ENCODE measurements at places on chromosomes 5 and 9.

DNA sequence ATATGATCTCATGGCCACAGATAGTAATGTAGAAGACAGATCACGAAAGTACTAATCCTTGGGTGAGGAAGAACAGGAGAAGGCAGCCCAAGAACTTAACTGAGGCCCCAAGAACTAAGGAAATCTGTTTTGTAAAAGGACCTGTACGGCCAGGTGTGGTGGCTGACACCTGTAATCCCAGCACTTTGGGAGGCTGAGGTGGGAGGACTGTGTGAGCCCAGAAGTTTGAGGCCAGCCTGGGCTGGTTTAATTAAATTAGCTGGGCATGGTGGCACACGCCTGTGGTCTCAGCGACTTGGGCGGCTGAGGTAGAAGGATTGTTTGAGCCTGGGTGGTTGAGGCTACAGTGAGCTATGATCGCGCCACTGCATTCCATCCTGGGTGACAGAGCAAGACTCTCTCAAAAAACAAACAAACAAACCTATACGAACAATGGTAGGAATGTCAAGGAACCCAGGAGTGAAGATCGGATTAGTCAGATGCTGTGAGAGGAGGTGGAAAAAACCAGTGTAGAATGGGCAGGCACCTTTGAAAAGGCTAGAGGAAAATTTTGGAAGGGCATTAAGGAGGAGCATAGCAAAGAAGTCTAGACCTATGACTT is 283.8 kb upstream of the DMRT1 start:
- no peak for DNase-seq

- DNase-seq, result no peak
Observed at GRCh38 chr5:115699967-115700366, 74.1 kb upstream of the TMED7 start.

DNA sequence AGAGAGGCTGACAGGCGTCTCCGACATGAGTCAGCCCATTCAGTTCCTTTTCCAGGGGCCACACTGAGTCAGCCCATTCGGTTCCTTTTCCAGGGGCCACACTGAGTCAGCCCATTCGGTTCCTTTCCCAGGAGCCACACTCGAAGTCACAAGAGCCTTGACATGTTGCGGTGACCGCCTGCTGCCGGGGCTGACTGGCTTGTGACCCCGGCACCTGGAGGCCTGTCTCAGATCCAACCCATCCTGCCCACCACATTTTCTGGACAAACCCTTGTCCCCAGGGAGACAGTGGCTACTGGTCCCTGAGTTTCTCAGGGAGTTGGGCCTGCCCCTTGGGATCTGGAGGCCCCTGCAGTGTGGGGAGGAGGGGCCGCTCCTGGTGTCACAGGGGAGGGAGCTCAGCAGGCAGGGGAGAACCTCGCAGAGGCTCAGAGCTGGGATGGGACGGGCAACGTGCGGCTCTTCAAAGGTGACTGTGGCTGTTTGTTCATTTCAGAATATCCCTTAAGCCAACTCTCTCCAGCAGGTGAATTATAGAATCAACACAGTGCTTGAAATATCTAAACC is 40.5 kb upstream of the LPCAT1 start:
- no peak for DNase-seq

DNA sequence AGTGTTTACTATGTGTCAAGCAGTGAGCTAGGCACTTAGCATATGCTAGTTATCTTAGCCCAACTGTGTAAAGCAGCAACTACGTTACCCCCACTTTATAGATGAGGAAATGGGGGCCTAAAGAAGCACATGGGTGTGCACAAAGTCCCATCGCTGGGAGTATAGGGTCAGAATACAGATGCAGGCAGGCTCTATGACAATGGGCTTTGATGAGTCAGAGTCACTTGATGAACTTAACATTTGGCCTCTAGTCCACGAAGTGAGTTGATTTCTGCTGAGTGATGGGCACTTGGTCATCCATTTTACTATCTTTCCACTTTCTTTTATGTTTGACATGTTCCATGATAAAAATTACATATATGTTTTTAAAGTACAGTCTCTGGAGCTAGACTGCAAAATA is 204.3 kb downstream of the TRIM32 start:
- DNase-seq, result no peak

DNA sequence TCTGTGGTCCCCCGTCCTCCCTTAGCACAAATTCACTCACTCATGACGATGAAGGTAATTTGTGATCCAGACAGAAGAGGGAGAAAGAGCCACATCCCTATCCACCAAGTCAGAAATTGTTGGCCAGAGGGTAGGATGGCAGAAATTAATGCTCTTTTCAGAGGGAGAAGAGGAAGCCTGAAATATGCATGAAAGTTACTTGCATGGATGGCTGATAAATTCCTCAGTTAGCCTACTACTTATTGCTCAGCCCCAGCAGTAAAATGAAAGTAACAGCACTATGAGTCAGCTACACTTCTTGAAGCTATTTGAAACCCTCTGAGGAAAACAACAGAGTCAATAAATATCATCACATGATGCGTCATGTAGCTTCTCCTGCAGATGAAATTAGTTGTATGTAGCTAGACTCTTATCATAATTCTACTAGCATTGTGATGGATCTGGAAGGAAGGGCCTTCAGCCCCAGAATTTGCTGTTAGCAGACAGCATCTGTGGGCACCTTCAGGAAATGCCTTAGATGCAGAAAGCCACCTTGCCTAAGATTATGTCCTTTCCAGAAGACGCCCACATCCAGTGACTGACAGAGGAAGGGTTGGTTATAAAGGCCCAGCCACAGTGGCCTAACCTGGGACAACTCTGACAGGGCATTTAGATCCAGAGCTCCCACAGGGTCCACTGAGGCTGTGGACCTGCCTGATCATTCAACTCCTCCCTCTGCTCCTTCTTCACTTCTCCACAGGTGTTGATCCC is 81.2 kb upstream of the CCDC112 start:
- no peak for DNase-seq

DNA sequence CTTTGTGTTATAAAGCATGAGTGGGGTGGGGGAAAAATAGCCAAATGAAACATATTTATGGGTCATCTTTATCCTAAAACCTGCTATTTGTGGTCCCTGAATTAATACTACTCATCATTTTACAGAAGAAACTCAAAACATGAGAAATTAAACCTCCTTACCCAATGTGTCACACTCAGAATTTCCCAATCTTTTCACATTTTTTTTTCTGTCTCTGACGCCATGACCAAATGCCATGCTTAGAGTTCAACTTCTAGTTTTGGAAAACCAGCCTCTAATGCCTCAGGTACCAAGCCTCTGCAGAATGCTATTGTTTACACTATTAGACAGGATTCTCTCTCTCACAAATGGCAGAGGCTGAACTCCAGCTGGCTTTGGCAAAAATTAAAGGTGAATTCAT is 505.5 kb upstream of the WWC1 start:
- DNase-seq, result no peak

GRCh38 chr5:38433160-38433861 is 123.1 kb downstream of the LIFR start:
- no peak for DNase-seq

- no peak for DNase-seq
Observed at GRCh38 chr5:64869419-64869818, 100.7 kb downstream of the CWC27 start.

DNA sequence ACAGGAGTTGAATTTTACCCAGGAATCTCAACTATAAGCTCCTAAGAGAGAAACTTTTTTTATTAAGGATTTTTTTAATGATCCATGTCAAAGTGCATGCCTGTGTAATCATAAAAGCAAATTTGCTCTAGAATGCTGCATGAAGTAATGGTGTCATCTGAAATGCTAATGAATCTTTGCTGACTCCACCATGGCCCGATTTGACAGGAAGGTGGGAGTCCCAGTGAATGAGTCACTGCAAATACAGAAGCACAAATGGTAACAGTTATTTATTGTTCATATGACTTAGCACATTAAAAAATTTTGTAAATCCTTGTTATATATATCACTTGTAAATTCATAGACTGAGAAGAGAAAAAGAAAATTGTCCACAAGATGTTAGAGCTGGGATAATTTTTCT is 341.3 kb downstream of the RASEF start:
- no peak for DNase-seq

GRCh38 chr5:61332358-61332749 is 296 bp downstream of the ZSWIM6 start:
- DNase-seq, result no peak

GRCh38 chr9:122370303-122370702 is 521 bp upstream of the PTGS1 start:
- no peak for DNase-seq

GRCh38 chr5:174430940-174431339 is 293.4 kb upstream of the MSX2 start:
- no peak for DNase-seq

DNA sequence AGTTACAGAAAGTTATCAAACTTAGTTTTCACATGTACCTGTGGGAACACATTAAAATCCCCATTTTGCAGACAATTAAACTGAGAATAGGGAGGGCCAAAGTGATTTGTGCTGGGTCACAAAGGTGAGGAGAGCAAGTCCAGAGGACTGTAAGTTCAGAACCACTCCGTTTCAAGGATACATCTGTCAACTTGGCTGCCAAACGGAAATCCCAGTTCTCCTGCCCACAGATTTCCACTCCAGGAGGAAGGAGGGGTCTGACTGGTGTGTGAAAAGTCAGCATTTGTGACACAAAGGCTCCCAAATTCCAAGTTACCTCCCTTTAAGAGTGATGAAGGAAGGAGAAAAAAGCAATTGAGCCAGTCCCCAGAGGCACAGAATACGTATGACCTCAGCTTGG is 42.3 kb downstream of the PRELID2 start:
- DNase-seq, result no peak

GRCh38 chr9:38371495-38371894 is 21.0 kb upstream of the ALDH1B1 start:
- DNase-seq, result no peak

DNA sequence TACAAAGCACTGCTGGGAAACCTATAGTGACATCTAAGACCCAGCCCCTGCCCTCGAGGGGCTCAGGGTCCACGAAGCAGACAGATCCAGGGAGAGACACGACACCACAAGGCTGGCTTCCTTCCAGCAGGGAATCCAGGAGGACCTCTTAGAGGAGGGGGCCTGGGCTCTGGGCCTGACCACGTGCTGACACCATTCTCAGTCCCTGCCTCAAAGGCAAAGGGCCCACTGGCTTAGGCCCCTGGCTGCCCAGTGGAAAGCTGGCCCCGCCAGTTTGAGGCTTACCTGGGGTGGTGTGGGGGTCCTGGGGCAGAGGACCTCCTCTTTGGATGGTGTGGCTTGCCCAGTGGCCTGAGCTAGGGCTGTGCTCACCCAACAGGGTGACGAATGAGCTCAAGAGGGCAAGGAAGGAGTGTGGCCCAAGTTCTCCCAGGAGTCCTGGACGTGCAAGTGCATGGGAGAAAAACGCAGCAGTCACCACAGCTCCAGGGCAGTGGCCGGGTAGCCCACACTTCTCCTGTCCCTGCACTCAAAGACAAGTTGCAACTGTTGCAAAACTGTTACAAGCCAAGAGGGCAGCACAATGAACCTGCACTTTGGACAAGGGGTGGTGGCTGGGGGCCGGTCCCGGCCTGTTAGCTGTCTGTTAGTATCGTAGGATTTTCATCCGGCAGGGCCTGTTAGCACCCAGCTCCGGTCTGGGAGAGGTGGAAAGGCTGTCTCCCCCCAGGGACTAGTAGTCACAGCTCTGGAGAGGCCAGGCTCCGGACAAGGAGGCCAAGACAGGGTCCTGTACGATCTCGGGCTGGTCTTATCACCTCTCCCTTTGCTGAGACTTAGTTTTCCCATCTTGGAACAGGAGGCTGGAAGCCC is 1.5 kb upstream of the SARDH start:
- no peak for DNase-seq

GRCh38 chr5:71740015-71740753 is 21.1 kb downstream of the CARTPT start:
- DNase-seq, result no peak

GRCh38 chr9:128906741-128907140 is 14.0 kb upstream of the PHYHD1 start:
- DNase-seq, result no peak

- no peak for DNase-seq
Observed at GRCh38 chr5:69160651-69161050, 6.3 kb upstream of the CCNB1 start.

DNA sequence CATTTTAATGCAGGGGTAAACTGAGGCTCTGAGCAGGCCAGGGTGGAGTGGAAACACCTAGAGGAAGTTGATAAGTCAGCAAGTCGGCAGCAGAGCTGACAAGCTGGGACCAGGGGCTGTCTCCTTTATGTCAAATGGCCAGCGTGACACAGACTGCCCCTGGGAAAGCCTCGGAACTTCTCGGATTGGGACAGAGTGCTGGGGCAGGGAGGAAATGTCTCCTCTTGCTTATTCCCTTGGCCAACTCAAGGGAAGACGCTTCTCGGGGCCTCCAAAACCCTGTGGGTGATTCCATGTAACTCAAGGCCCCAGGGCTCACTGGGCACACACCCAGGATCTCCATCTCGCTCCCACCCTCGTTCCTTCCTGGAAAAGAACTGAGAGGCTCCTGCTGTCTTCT is 25.4 kb upstream of the ANXA6 start:
- no peak for DNase-seq

- DNase-seq, result no peak
Observed at GRCh38 chr5:146660376-146660960, 144.5 kb upstream of the GPR151 start.

- no peak for DNase-seq
Observed at GRCh38 chr9:131927091-131927490, 152.6 kb downstream of the MED27 start.

- DNase-seq, result no peak
Observed at GRCh38 chr5:85671223-85671970, 946.3 kb upstream of the COX7C start.

GRCh38 chr9:112299514-112299913 is 33.9 kb downstream of the PTBP3 start:
- DNase-seq, result no peak

GRCh38 chr9:37953206-37953774 is 49.4 kb upstream of the SLC25A51 start:
- no peak for DNase-seq

GRCh38 chr9:37554318-37554717 is 21.9 kb downstream of the FBXO10 start:
- DNase-seq, result no peak

DNA sequence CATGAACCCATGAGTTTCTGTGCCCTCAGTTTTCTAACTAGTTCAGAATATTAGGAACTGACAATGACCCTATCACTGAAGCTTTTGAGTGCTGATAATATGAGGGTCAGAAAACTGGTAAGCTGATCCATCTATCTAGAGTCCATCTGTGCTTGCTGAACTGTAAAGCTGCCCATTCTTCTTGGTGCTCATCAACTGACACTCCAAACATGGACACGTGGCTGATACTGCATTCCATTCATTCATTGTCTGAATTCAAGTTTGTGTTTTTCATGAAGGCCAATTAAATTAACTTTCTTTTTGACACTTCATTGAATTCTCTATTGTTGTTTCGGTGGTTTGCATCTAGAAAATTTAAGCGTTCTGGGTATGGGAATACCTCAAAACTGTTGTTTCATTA is 17.6 kb downstream of the NREP start:
- no peak for DNase-seq

- no peak for DNase-seq
Observed at GRCh38 chr9:85056203-85056572, 386.7 kb downstream of the NTRK2 start.

- DNase-seq, result no peak
Observed at GRCh38 chr9:129629251-129629820, 3.4 kb downstream of the NTMT1 start.
